ENCODE measurements at places on chromosomes 7 and 10.

DNA sequence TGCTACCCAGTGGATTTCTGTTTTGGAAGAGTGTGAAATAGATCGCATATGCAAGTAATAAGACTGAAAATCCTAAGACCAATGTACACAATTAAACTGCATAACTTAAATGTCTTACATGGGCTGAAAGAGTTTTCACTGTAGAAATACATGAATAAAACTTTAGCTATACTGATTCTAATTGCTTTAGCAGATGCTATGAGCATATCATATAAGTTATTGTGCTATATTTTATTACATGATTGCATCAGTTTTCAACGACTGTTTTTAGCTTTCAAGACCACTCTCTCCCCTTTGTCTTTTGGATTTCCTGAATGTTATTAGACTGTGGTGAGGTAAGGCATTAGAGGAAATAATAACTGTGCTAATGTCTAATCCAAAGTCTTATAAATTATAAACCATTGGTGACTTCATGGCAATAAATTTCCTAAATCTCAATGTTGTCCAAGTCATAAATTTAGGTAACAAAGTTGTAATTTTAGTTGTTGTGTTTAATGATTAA lies 124.5 kb downstream of the SEMA3A start:
- no peak for DNase-seq

GRCh38 chr7:55210716-55211115 lies 154.4 kb upstream of the LANCL2 start:
- DNase-seq, result no peak

- DNase-seq, result no peak
Observed at GRCh38 chr10:43069211-43069515, 7.7 kb upstream of the RET start.

- no peak for DNase-seq
Observed at GRCh38 chr7:103658055-103659005, 212.3 kb upstream of the SLC26A5 start.

GRCh38 chr7:40717242-40717641 lies 582.4 kb downstream of the SUGCT start:
- DNase-seq, result peak; percentile 66

GRCh38 chr7:101632641-101633040 lies 3.5 kb upstream of the MYL10 start:
- DNase-seq, result no peak

DNA sequence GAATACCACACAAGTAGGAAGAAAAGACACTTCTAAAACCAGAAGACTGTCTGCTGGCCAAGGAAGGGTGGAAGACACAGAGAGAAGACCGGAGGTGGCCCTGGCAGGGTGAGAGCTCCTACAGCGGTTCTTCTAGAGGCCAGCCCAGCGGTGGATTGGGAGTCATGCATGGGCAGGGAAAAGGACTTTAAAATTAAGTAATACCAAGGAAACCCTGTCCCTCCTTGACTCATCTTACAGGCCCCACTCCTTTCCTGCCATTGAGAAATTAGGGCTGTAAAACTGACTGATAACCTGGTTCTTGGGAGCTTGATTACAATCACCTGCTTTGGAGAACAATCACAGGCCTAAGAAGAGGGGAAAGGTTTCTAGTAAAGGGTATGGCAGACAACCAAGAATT lies 16.1 kb downstream of the CALML3 start:
- DNase-seq, result no peak

DNA sequence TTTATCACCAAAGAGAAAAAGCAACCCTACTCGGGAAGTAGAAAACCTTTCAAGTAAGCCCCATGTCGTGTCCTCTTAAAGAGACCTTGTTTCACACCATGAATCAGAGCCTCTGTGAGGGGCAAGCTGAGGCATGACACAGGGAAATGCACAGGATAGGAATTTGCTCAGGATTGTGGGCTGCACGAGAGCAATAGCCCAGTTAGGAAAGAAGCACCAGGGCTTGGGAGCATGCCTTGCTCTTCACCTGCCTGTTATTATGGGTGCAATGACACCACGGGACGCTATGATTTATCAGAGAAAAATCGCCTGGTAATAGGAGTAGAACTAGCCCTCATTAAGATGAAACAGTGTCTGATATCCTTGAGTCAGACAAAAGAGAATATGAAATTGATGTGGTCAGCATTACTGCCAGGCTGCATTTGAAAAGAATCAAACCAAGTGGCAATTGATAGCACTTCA lies 562.9 kb upstream of the NRP1 start:
- peak; percentile 38 for DNase-seq

- no peak for DNase-seq
Observed at GRCh38 chr10:31700181-31700611, 228.4 kb downstream of the ARHGAP12 start.

DNA sequence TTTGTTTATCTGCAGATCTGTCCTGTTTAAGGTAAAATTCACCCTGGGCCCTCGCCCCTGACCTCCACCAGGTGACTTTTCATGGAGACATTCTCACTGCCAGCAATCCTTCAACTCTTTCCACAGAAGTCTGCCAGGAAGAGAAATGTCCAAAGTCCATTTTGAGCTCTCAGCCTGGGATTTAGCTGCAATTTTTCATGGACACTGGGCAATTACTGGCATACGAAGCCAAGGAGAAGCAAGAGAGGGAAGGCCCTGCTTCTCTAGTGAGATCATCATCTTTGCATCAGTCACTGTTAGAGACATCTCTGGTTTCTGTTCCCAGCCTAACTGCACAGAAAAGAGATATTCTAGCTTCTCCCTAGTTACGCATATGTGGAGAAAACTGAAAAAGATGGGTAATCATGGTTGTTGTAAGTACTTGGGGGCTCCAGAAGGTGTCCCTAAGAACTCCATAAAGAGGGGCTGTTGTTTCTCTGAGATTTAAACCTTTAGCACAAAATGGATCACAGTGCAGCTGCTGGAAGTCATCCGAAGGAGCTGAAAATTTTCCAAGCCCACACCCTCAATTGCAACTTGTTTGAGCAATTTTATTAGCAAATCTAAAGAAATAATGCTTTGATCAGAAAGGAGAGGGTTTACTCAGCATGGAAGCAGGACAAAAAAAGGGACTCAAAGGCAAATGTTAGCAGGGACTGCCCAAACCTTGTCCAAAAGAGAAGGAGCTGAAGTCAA lies 168.9 kb downstream of the SNX10 start:
- DNase-seq, result no peak

- DNase-seq, result no peak
Observed at GRCh38 chr7:152660021-152660420, 15.9 kb downstream of the XRCC2 start.

- no peak for DNase-seq
Observed at GRCh38 chr10:28930514-28931495, 253.5 kb downstream of the BAMBI start.

DNA sequence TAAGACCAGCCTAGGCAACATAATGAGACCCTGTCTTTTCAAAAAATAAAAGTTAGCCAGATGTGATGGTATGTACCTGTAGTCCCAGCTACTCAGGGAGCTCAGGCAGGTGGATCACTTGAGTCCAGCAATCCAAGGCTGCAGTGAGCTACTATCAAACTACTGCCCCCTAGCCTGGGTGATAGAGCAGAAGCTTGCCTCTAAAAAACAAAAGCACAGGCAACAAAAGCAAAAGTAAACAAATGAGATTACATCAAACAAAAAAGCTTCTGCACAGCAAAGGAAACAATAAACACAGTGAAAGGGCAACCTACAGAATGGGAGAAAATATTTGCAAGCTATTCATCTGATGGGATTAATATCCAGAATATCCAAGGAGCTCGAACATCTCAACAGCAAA lies 65.4 kb downstream of the FANK1 start:
- DNase-seq, result no peak

DNA sequence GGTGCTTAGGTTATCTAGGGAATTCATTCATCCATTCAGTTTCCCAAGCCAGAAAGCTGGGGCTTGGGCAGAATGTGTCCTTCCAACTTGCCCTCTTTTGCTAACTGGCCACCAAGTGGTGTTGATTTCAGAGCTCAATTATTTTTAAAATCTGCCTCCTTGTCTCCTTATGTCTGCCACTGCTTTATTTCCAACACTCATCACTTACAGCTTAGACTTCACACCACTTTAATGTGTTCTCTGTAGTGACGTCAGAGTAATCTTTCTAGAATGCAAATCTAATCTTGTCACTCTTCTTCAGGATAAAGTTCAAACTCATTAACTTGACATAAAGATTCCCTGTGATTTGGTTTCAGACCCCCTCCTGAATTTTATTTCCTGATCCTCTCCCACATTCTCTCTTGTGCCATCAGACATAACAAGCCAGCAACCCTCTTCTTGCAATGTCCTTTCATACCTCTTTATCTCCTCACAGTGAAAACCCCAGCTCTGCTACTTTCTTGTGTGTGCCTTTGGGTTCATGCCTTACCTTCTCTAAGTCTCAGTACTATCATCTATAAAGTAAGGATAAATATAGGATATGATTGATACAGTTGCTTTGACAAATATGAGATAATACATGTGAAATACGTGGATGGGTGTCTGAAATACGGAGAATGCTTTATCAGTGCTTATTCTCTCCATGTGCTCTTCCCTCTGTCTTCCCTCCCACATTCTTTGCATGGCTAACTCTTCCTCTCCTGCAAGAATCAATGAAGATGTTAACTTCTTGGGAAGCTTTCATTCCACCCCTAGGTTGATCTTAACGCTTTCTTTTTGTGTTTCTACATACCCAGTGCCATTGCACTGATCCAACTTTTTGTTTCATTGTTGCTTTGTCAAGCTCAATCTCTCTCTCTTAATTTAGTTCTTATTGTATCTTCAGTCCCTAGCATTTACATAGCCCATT lies 522.7 kb upstream of the FZD8 start:
- DNase-seq, result no peak

DNA sequence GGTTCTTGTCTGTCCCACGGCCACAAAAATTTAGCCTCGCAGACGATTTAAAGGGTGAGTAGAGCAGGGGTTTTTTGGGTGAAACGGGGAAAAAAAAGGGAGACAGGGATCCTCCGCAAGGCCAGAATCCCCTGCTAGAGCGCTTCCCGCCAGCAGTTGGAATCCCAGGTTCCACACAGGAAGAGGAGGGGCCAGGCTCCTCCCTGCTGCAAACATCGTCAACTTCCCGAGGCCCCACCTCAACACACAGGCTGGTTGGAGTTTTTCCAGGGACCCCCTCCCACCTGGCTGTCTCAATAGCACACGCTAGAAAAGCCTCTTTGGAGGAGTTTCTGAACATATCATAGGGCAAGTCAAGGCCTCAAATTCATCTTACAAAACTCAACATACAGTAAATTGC lies 112.7 kb downstream of the MTERF1 start:
- DNase-seq, result no peak

DNA sequence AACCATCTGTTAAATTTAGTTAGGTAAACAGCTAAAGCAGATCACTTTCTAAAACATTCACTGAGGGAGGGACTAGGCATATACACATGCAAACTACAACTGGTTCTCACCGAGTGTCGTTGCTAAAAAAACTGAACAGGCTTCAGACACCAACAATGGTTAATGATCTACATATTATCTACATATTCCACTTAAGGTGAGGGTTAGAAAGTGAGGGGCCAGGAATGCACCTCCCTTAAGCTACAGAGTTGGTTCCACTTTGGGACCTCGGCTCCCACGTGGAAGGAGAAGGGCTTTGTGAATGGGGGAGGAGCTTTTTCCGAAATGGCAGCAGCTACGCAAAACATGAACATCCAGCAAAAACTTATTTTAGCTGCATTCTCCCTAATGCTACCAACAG lies 5.8 kb downstream of the CTBP2 start:
- no peak for DNase-seq

GRCh38 chr10:36542493-36542892 lies 582.9 kb upstream of the ANKRD30A start:
- DNase-seq, result no peak

DNA sequence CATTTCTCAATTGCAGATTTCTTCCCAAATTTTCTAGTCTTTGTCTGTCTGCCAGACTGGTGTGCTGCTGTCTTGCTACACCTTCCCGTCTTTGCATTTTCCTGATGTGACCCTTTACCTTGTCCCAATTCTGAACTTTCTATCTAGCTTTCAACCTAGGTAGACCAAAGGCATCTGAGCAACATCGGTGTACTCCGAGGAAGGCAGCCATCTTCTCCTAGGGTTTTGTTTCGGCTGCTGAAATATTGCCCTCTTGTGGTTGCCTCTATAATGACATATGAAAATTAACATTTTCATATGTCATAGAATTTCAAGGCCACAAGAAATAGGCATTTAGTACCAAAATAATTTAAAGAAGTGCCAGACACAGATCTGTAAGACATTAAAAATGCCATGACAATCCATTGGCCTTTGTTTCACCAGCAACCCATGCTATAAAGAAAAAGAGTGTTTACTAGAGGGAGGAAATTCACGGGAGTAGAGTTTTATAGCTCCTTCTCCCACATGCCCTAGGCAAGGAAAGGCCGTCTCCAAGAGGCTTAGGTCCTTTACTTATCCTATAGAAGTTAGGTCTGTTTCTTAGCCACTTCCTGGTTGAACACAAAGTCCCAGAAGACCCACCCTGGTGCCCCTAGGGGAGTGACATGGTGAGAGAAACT lies 23.4 kb downstream of the OR9A2 start:
- peak; percentile 67 for DNase-seq

DNA sequence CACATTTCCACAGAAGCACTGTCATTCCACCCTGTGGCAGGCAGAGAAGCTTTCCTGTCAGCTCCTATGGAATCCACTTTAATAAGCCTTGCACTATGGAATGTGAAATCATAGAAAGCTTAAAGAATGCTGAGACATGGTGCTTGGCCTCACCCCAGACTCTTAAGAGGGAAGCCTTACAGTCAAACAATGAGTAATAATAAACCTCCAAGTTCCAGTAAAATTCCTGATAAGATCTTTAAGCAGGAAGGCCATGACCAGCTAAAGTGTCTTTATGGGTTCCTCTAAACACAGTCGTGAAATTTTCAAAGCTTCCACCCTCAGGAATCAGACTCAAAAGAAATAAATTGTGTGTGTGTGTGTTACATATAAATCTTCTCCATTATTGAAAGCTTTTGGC lies 11.9 kb upstream of the TEX36 start:
- peak; percentile 71 for DNase-seq

DNA sequence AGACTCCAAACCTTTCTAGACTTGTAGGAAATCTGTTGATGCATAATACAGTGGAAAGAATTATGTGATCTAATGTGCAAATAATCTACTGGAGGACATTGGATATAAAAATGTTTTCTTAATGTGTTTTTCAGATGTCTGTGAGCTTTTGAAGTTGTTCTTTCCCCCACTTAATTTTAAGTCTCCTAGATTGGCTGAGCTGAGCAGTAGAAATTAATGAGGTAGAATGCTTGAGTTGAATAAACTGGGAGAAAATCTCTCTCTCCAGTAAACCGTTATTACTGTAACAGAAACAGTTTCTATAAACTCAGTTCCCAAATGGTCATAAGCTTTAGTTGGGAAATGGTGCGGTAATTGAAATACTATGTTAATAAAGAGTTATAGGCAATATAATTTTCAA lies 15.7 kb downstream of the CSGALNACT2 start:
- no peak for DNase-seq

GRCh38 chr7:95493247-95493646 lies 7.5 kb downstream of the ASB4 start:
- DNase-seq, result no peak

All from AG20443 (cell line).